Brain microvascular endothelial cell (primary cell): ENCODE measurements at places on chromosomes 7 and 10.

GRCh38 chr7:74561898-74562613 lies 95.5 kb upstream of the GTF2I start:
- DNase-seq, result no peak

DNA sequence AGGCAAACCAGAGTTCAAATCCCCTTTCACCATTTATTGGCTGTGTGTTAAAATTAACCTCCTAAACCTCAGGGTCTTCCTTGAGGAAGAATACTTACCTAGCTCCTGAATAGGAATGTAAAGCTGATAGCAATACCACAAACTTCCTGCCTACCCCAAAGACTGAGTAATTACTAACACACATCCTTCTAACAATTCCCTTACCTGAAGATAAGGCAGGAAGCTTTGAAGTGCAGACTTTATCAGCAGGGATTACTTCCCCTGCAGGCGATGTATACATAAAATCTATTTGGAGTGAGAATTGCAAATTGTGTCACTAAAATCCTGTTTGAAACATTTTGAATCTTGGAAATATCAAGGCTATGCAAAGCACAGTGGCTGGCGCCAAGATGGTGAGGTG lies 21.2 kb downstream of the EVX1 start:
- DNase-seq, result no peak

DNA sequence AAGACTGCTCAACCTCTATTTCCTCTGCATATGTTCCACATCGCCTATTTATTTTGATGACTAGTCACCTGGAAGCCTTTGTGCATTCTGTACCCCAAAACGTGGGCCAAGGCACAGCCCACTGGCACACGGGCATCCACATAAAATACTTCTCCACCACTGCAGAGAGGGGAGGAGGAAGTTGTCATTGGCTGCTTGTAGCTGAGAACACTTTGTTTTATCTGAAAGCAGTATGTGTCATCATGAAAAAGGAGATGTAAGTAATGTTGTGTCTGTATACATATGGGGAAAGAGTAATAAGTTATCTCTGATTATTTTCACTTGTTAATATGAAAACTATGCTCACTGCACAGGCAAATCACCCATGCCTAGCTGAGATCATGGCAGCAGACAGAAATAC lies 48.2 kb upstream of the AMPH start:
- DNase-seq, result peak; percentile 16

GRCh38 chr7:27178366-27178765 lies 4.2 kb upstream of the HOXA10 start:
- no peak for DNase-seq

DNA sequence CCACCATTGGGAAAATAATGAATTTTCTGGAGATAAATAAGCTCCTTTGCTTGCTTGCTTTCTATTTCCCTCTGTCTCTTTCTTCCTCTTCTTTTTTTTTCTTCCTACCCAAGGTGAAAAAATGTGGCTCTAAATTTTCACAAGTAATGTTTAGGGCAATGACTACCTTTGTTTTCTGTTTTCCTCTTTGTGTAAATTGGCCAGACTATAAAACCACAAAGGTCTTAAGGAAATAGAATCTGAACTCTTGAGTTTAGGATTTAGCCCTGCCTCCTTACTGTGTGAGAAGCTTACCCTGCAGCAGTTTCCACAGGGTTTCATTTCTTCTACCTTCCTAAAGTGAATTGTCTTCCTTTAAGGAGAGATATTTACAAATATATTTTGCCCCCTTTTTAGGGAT lies 330.4 kb downstream of the ARL4A start:
- DNase-seq, result no peak

GRCh38 chr7:104795086-104795485 lies 218.9 kb upstream of the KMT2E start:
- no peak for DNase-seq

- peak; percentile 45 for DNase-seq
These were observed 62.9 kb upstream of the FAM171A1 start for GRCh38 chr10:15433850-15434537.

DNA sequence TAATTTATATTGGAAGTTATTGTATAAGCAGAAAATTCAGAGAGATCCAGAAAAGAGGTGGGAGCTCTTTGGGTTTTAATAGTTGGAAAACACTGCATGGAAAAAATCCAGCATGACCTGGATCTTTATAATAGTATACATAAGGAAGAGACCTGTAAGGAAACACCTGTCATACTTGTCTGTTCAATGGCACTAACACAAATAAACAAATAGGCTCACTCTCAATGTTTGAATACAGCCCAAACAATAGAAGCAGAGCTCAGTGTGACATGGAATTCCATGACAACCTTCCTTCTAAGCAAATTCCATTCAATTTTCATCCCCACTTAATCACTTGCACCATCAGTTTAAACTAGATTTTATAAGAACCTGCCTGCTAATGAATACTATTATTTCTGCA lies 31.7 kb downstream of the CISD1 start:
- DNase-seq, result no peak

DNA sequence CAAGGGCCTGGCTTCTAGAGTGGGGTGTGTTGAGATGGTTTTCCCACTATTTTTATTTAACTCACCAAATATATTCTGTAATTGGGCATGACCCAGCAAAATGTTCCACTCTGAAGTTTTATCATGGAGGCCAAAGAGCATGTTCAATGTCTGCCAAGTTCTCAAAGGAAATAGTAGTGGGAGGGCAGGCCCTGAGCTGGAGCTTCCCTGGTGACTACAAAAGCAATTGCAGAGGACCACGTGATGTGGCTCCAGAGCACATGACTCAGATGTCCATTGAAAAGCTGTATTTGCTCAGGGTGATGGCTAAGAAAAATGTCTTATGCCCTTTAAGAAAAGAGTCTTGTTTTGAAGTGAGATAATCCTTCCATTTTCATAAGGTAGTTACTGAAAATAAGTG lies 1024.8 kb downstream of the LRMDA start:
- DNase-seq, result peak; percentile 54

GRCh38 chr7:83365746-83366145 lies 203.1 kb upstream of the PCLO start:
- DNase-seq, result no peak

- no peak for DNase-seq
These were observed 122.2 kb downstream of the ANKRD7 start for GRCh38 chr7:118346748-118347147.

DNA sequence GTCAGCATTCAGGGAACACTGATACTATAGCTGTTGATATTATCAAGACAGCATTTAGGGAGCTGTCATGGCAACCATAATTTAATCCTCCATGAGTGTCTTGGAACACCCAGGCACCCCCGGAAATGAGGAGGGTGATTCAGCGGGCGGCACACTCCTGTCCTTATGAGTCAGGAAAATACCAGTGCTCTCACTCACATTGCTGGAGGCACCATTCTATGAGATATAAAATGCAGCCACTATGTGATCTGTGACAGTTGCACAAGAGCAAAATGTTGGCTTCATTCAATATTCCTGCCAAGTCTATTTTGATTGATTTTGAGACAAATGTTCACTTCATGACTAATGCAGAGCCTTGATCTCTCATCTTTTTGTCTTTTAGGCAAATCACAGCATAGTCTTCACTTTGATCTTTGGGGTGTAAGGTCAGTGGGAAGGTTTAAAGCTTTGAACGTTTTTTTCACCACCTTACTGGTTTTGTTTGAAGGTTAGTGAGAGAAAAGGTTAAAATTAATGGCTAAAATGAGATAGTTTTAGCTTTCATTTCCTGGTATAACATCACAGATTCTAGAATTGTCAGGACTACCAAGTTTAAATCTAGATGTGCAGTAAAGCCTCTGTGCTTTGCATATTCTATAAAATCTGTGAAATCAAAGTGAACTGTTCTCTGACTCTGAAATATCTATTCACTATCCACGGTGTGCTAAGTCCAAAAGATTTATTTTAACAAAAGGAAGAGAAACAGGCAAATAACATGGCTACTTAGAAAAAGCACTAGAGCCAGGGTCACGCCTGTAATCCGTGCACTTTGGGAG lies 12.4 kb upstream of the ARHGAP12 start:
- peak; percentile 98 for DNase-seq

- no peak for DNase-seq
These were observed 30.3 kb downstream of the SKIDA1 start for GRCh38 chr10:21495002-21495751.

- DNase-seq, result no peak
These were observed 56.5 kb downstream of the CCDC71L start for GRCh38 chr7:106604303-106604924.

GRCh38 chr7:5795752-5796475 lies 14.5 kb upstream of the RNF216 start:
- DNase-seq, result no peak

DNA sequence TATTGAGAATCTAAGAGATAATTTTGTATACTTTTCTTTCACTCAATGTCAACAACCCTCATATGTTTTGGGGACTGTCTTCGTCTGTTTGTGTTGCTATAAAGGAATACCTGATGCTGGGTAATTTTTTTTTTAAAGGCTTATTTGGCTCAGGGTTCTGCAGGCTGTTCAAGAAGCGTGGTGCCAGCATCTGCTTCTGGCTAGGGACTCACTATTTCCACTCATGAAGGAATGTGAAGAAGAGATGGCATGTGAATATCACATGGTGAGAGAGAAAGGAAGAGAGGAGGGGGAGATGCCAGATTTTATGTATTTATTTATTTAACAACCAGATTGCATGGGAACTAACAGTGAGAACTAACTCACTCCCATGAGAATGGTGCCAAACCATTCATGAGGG lies 827.4 kb upstream of the PHF14 start:
- DNase-seq, result no peak

GRCh38 chr10:58217612-58218011 lies 50.1 kb downstream of the IPMK start:
- DNase-seq, result no peak

DNA sequence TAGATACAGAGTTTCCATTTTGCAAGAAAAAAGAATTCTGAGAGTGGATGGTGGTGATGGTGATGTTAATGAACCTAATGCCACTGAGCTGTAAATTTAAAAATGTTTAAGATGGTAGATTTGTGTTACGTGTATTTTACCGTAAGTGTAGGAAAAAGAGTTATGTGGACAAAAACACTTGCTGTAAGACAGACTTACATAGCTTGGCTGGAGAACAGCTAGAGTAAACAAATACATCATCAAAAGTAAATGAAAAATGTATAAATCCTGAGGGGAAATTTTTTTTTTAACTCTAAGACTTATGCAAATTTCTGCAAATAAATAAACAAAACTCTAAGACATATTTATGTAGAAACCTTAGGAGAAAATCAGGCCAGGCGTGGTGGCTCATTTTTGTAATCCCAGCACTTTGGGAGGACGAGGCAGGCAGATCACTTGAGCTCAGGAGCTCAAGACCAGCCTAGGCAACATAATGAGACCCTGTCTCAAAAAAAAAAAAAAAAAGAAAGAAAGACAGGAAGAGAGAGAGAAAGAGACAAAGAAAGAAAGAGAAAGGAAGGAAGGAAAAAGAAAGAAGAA lies 66.2 kb upstream of the CDK13 start:
- no peak for DNase-seq

GRCh38 chr7:47387506-47387905 lies 194.4 kb downstream of the TNS3 start:
- no peak for DNase-seq

DNA sequence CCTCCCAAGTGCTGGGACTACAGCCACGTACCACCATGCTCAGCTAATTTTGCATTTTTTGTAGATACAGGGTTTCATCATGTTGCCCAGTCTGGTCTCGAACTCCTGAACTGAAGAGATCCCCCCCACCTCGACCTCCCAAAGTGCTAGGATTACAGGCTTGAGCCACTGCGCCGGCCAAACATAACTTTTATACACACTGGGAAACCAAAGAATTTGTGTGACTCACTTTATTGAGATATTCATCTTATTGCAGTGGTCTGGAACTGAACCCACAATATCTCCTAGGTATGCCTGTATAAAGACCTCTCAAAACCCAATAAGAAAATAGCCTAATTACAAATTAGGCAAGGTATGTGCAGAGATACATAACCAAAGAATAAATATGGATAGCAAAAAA lies 182.6 kb upstream of the FEZF1 start:
- peak; percentile 51 for DNase-seq

DNA sequence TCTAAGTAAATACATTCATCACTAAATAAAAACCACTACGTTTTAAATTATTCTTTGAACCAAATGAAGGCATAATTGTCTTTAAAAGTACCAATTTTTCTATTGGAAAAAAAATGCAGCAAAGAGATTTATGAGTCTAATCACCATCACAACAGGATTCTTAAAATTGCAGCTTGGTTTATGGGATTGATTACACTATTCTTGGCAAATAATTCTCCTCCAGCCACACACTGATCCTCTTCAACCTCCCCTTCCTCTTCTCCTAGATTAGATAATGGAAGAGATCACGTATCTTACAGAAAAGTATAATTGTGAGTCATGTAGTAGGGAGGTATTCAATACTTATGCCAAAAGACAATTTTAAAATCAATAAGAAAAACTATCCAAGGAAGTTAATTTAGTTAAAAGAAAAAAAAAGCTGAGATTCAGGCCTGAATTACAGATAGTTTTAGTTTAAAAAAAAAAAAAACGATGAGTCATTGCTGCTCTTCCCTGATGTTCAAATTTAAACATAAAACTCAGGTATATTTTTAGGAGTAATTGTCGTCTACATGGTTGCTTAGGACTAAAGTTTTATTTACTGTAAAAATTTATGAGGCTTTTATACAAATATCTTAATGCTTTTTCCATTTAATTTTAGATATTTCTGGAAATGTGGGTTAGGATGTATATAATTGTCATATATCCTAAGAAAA lies 133.7 kb upstream of the CDK1 start:
- DNase-seq, result no peak

DNA sequence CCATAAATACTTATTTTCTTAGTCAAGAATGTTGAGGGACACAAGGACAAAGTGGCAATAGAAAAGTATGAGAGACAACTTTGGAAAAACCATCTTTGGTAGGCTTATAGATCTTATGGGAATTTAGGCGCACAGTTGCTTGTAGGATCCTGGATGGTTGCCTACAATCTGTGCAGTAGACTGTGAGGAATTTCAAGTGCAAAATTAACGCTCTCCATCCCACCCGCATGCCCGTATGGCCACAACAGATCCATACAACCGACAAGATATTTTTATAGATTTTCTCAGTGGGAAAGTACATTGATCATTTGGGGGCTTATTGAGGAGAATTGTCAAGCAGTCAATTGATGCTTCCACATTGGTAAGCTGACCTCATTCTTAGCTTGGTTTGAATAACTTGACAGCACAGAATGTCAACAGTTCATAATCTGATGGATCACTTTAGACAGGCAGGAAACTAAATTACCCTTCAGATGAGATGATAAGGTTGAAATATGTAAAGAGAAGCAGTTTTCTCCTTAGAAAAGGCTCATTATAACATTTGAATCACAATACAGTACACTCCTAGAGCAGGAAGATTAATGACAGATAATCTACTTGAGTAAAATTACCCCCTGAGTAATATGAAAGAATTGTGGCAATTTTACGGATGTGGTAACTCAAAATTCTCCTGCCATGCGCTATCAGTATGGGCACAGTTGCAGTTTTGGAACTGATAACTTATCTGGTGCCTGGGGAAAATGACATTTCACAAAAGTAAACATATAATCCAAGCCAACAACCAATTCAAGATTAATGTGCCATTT lies 479.7 kb downstream of the KIF20B start:
- no peak for DNase-seq

GRCh38 chr7:117894037-117894436 lies 20.8 kb upstream of the CTTNBP2 start:
- no peak for DNase-seq
